ENCODE measurements at places on chromosomes 11 and 22.

DNA sequence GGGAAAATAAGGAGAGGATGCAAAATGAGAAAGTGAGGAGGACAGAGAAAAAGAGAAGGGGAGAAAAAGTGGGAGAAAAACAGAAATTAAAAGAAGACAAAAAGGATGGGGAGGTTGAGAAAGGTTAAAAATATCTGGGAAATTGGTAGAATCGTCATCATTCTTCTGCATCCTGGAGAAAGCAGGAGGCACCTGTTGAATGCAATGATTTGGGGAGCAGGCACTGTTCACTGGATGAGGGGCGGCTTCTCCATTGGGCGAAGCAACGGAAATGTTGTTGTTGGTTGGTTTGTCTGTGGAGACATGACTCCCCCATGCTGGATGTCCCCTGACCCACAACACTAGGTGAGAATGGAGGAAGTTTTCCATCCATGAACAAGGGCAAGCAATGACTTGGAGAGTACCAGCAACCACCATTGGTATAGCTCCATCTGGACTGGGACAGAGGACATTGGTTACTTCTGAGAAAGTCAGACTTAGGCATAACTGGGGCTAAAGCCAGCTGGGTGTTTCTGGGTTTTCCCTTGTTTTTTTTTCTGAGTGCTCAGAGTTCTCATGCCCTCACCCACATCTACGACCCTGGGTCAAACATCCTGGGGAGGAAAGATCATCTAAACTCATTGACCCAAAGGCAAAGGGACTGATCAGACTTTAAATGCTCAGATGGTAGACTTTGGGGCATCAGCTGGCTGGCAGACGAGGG is 11.9 kb upstream of the CD44 start:
- DNase-seq = no peak

DNA sequence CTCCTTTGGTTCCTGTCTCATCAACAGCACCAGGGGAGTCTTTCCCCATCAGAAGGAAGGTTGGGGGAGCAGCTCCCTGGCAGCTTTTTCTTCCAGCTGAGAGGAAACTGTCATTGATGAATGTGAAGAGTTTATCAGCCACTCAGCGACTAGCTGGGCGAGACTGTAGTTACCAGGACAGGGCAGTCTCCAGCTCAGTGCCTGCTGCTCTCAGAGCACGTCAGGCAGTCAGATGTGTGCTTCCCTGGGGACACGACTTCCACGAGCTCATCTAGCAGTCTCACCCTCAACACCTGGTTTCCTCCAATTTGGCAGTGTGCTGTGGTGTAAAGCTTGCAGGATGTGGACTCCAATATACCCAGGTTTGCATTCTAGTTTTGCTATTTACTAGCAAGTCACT is 12.5 kb upstream of the C1QTNF4 start:
- DNase-seq = no peak

DNA sequence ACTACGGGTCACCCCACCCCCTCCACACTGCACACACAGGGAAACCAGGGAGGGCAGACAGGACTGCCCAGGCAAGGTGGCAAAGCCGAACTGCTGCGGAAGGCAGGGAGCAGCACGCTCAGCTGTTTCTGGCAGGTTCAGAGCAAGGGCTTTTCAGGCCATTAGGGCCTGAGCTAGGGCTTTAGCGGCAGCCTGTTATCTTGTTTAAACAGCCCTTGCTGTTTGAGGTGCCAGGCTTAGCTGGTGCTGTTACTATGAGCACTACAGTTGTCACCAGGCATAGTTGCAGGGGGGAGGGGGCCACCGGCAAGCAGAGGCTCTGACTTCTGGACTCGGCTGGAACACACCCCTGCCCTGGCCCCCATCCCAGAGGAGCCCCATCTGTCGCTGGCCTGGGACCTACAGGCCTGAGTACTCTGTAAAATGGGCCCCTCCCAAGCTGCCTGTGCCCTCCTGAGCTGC is 34.9 kb downstream of the RSPH14 start:
- DNase-seq = no peak

DNA sequence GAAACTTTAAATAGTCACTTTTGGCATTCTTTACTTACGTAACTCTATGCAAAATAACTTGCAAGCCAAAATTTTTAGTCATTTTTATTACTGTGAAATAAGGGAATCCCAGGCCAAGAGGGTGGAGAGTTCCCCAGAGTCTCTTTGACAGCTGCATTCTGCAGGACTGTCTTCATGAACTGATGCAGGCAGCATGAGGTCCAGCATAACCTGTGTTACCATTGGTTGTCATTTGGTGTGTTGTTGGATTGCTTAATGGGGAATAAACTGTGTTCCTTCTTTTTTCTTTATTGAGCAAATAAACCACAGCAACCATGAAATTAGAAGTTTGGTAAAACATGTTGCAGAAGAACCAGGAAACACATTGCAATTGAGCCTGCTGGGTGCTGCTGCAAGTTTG is 24.6 kb downstream of the MMP27 start:
- DNase-seq = no peak

DNA sequence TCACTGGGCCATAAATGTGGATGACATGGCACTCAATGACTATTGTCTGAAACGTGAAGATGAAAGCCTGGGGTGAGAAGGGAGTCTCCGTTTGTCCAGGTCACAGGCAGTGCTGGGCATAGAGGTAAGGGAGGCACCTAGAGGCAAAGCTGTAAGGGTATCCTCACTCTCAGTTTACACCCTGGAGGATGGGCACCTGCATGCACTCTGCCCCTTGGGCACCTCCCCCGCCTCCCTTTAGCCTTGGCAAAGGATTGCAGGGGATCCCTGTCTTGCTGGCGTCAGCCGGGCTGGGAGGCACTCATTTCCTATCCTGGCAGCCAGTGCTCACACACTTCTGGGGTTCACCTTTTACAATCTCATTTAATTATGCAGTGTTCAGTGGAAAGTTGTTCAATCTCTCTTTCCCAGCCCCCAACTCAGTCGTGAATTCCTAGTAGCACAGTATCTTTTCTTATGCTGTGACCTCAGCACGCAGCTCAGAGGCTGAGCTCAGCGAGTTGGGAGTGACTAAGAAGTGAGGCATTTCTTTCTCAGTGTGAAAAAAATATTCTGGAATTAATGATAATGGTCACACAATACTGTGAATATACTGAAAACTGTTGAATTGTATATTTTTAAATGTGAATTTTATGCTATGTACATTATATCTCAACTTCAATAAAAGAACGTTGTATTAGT is 866.6 kb downstream of the BRD1 start:
- DNase-seq = no peak

- DNase-seq = no peak
Measured at GRCh38 chr22:39624501-39624821, 53.9 kb downstream of the CACNA1I start.

DNA sequence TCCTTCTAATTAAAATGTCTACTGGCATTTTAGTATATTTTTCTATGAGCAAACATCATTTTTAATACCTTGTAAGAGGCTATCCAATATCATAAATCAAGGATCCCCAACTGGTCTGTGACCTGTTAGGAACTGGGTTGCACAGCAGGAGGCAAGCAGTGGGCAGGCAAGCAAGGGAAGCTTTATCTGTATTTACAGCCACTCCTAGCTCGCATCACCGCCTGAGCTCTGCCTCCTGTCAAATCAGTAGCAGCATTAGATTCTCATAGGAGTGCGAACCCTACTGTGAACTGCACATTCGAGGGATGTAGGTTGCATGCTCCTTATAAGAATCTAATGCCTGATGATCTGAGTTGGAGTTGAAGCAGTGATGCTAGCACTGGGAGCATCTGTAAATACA is 70.2 kb upstream of the CREB3L1 start:
- no peak for DNase-seq

GRCh38 chr22:23375031-23375827 is 194.9 kb downstream of the BCR start:
- DNase-seq = no peak

DNA sequence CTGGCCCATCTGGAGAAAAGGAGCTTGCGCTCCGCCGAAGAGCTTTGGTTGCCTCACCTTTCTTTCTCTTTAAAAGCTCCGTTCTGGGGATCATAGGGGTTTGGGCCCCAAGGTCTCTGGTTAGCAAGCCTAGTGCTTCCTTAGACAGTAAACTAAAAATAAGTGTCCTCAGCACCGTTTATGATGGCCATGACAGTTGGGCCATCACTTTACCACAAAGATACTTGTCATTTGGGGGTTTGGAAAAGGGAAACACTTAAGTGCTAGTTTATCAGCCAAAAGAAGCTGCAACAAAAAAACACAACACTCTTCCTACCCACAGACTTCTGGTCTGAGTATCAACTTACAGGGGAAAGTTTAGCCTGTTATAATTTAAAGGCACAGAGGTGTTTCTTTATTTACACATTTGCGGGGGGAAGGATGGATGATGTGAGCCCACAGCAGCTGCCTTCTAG is 88.4 kb upstream of the CD44 start:
- DNase-seq = peak; percentile 85

GRCh38 chr22:30332994-30333706 is 6.4 kb upstream of the TBC1D10A start:
- no peak for DNase-seq

GRCh38 chr11:72637926-72638325 is 36.3 kb downstream of the PDE2A start:
- DNase-seq = no peak

GRCh38 chr11:100778166-100778785 is 91.2 kb downstream of the ARHGAP42 start:
- no peak for DNase-seq

GRCh38 chr11:78364128-78364751 is 53.4 kb downstream of the GAB2 start:
- DNase-seq = no peak

- no peak for DNase-seq
Measured at GRCh38 chr11:64759722-64760719, at the start of gene PYGM. Gene PYGM (minus strand): TSS chr11:64759974. CDS start chr11:64759898, 76 bp downstream.

GRCh38 chr11:65183201-65183891 is 1.6 kb downstream of the CAPN1 start:
- DNase-seq = no peak

GRCh38 chr11:92552942-92553341 is 328.3 kb downstream of the FAT3 start:
- DNase-seq = no peak

DNA sequence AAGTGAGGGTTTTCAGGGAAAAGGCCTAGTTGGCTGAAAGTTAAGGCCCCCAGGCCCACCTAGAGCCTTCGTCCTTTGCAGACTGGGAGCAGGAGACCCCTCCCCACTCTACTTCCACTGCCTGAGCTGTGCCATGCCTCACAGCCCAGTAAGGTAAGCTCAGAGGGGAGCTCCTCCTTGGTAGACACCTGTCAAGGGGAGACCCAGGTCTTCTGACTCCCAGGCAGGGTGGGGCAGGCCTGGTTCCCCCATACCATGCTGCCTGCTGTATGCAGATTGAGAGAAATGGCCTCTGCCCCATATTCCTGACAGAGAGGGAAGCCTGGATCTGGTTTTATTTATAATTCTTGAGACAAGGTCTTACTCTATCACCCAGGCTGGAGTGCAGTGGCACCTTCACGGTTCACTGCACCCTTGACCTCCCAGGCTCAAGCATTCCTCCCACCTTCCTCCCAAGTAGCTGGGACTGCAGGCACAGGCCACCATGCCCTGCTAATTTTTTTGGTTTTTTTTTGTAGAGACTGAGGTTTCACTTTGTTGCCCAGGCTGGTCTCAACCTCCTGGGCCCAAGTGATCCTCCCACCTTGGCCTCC is 697 bp downstream of the RAB36 start:
- no peak for DNase-seq

GRCh38 chr11:74506823-74507222 is 13.3 kb upstream of the LIPT2 start:
- no peak for DNase-seq

- no peak for DNase-seq
Measured at GRCh38 chr11:114044042-114044871, 15.3 kb upstream of the ZBTB16 start.

DNA sequence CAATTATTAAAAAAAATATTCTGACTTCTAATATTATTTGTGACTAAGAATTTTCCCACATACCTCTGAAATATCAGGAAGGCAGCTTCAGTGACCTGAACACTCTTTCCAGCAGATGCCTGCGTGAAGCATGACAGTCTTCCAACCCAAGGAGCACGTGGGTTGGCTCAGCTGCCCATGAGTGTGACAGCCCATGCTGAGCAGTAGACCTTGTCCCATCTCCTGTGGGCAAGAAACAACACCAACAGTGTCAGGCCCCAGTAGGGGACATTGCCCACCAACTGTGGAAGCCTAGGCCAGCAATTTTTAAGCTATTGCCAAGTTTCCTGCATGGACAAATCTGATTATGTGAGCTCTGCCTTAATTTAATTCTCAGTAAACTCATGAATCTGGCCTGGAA is 66.4 kb upstream of the OLFML1 start:
- DNase-seq = no peak
